NCI-H1048 (cell line): ENCODE measurements at places on chromosomes 1 and 21.

DNA sequence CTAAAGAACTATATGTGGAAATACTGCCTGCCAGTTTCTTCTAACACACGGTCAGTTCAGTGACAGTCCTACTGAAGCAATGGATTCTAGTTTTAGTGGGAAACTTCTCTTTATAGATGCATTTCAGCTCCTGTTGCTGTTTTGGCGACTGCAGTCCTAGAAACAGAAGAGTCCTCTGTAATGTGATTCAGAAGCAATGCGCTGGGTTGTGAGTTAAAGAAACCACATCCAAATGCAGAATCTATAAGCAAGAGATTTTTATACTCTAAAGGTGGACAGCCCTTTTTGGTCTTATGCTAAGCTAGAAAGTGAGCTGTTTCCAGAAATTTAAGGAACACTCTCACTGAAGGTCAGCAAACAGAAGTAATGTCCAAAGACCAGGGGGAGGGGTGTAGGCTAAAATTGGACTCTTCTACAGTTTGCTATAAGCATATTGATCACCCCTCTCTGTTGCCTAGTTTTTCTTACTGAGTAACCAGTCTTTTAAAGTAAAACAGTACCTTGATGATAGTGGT, 30.8 kb downstream of the DUSP10 start:
- no peak for DNase-seq

- no peak for DNase-seq
Measured at GRCh38 chr1:199809311-199809710, 218.2 kb upstream of the NR5A2 start.

DNA sequence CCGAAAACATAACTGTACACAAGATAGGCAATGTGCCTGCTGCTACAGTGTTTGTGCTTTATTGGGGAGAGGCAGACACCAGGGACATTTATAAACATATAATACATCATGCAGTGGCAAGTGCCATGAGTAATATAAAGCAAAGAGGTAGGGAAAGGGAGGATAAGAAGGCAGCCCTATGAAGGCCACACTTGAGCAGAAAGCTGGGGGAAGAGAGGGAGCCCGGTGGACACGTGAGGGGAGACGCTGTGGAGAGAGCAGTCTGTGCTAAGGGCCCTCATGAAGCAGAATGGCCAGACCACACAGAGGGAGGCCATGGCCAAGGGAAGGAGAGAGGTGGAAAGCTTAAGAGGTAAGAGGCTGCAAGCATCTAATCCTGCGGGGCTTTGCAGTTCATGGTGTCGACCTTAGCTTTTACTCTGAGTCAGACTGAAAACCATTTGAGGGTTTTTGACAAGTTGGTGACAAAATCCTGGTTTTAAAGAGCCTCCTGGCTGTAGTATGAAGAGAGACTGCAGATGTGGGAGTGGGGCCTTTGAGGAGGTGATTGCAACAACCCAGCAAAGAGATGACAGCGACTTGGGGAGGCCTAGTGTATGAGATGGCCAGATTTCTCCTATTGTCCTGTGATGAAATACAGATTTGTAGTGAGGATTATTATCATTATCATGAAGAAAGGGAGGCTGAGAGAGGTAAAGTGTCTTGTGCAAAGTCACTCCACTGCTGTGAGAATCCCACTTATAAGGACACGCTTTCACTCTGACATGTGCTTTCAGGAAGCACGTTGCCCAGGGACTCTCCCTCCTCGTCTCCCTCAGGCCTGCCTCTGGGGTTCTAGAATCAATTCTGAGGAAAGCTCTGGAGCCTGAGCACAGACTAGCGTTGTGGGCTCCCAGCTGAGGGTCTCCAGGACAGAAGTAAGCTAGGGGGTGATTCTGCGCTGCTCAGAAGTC, 192.9 kb downstream of the RHOU start:
- DNase-seq = no peak

GRCh38 chr1:7575041-7575400, 196.1 kb upstream of the VAMP3 start:
- DNase-seq = no peak

DNA sequence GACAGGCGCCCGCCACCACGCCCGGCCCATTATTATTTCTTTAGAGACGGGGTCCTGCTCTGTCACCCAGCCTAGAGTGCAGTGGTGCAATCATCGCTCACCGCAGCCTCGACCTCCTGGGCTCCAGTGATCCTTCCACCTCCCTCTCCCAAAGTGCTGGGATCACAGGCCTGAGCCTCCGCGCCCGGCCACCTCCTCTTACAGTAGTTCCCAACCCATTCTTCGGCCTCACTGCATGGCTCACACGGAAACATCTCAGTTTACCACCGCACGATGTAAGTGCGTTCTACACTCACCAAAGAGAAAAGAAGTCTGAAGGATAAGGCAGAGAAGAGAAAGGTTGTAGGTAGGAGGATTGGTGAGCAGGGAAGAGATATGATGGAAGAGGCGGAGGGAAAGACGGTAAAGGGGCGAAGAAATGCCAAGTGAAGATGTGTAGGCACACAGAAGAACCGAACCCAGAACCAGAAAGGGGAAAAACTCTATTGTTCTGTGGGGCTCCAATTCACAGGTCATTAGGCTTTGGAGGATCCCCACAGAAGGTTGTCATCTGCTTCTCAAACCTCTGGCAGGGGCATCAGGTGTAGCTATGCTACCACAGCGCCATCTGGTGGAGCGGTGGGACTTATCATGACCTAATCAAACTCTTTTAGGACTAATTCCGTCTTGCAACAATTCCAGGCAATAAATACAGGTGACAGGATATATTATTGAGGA, 504.2 kb downstream of the SMYD3 start:
- peak; percentile 89 for DNase-seq

- DNase-seq = no peak
Measured at GRCh38 chr1:8870616-8871538, 7.6 kb downstream of the ENO1 start.

DNA sequence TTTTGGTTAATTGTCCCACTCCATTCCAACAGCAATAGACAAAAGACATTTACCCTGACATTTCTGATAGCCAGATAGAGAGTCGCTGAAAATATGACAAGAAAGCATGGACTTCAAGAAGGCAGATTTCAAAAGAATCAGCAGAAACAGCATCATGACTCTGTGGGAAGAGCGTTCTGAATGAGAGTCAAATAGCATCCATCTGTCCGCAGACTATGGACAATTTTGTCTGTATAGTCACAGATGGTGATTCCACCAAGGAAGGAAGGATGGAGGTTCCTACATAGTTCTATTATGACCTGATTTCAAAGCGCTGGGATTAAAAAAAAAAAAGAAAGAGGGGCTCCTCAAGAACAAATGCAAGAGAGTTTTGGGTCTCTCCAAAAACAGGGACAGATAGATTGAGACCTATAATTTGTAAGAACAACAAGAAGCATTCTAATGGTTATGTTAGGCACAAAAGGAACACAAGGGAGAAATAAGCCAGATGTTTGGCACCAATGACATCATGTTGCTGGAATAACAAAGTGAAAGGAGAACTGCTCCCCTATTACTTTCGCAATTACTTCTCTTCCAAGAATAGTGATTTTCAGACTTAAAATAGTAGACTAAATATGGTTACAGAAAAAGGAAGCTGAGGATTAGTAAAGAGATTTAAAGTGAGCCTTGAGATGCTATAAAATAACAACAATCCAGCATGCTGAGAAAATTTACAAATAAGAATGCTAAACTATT, 28.5 kb downstream of the NIBAN1 start:
- DNase-seq = no peak

DNA sequence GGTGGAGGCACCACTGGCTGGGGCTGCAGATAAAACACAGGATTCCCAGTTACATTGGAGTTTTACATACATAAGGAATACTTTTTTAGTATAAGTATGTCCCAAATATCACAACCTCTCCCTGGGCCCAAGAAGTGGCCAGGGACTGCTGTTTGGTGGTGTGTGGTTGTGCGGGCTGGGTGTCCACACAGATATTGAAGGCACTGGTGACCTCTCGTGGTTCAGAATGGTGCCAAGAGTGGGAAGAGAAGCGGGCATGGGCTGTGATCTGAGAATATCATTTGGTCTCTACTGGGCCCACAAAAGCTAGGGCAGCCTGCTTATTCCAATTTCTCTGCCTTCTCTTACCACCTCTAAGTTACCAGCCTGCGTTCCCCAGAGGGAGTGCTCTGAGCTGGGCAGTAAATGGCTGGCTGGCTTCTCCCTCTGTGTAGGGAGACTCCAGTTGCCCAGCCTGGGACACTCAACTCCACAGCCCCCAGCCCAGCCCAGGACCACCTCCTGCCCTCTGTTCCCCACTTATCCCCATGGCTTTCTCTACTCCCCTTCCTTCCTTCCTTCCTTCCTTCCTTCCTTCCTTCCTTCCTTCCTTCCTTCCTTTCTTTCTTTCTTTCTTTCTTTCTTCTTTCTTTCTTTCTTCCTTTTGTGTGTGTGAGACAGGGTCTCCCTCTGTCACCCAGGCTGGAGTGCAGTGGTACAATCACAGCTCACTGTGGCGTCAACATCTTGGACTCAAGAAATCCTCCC, 42.8 kb upstream of the RD3 start:
- DNase-seq = no peak

- DNase-seq = no peak
Measured at GRCh38 chr1:204647114-204647804, 38.3 kb downstream of the LRRN2 start.

DNA sequence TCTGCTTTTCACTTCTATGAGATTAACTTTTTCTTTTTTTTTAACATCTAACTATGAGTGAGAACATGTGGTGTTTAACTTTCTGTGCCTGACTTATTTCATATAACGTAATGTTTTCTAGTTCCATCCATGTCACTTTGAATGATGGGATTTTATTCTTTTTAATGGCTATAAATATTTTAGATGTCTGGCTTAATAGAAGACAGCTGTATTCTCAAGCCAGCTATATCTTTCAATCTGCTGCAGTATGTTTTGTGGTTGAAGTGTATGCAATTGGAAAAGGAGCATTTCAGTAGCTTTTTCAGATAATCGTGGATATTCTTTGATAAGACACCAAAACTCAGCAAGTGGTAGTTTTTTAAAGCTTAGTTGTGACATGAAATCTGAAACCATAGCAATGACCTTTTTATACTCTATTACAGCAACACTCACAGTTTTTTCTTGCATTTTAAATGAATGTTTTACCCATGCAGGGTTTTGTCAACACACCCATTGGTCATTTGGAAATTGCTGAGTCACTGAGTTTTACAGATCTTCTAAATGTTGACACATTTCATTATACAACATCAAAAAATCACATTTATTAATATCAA, 5.7 kb upstream of the SVBP start:
- DNase-seq = no peak

DNA sequence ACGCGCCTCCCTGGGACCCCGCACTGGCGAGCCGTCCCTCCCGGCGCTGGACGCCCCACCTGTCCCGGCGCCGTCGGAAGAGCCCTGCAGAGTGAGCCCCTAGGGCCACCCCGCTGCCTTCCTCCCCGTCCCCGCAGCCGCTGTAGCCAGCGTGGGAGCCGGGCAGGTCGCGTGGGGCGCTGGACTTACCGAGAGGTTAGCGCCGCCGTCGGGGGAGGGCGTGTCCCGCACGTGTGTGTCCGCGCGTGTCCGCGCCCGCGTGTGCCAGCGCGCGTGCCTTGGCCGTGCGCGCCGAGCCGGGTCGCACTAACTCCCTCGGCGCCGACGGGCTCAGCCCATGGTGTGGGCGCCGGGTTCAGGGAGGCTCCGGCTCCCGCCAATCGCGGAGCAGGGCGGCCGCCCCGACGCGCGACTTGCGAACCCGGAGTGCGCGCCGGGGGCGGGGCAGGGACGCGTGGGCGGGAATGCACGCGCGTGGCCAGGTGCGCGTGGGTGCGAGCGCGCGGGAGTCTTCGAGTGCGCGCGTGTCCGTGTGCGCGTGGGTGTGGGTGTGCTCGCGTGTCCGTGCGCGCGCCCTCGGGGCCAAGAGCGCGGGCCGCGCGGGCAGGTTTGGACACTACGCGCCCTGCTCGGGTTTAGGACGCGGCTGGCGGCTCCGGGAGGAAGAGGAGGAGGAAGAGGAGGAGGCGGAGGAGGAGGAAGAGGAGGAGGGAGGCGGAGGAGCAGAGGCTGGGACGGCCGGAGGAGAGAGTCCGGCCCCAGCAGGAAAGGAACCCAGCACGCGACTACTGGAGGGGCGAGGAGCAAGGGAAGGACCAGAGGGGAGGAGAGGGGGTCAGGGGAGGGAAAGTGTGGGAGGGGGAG, 145.2 kb upstream of the ETS2 start:
- DNase-seq = no peak

- DNase-seq = no peak
Measured at GRCh38 chr1:2492091-2492490, 16.0 kb downstream of the PLCH2 start.

DNA sequence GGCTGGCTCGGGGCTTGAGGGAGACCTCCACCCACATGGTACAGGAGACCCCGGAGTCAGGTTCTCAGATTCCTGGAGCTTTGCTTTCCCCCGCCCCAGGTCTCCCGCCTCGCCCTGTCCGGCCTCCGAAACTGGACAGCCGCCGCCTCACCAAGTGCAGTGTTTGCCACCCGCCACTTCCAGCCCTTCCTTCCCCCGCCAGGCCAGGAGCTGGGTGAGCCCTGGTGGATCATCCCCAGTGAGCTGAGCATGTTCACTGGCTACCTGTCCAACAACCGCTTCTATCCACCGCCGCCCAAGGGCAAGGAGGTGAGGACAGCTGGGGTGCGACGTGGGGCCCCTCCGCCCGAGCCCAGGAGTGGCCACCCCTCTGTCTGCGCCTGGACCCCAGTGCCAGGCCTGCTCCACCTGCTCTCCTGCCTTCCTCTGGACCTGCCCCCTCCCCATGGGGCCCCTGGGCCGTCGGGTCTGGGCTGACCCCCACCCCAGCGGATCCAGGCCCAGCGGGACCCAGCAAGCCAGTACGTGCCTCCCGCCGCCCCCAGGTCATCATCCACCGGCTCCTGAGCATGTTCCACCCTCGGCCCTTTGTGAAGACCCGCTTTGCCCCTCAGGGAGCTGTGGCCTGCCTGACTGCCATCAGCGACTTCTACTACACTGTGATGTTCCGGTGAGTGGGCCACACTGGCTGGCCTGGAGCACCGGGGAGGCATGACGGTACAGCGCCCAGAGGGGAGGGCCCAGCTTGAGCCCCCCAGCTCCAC, 8.7 kb downstream of the SELENON start:
- no peak for DNase-seq

GRCh38 chr1:182666706-182667105, 17.7 kb downstream of the RGS8 start:
- no peak for DNase-seq

DNA sequence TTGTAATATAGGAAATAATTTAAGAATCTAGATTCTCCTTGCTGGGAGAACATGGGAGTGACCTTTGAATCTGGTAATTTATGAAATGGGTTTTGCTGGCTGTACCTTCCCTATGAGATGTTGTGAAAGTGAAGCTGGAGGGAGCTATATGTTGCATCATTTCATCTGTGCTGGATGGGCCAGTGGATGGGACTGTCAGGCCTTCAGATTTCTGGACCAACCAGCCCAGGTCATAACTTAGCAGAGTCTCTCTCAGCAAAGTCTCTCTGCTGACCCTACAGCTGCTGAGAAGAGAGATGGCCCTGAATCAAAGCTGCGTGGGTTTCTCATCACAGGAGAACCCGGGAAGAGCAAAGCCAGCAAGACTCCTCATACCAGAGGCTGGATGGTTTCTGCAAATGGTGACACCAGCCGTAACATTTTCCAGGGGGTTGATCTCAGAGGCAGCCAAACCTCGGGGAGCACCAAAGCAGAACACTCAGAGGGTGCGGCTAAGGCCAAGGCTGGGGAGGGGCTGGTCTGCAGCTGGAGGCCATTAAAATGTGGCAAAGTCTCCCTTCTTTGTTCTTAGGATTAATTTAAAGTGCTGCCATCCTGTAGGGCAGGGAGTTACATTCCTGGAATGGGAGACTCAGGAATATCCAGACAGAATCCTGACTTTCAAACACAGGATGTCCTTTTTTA, 18.2 kb upstream of the PTGFRN start:
- DNase-seq = no peak

GRCh38 chr21:32140604-32141317, 138.1 kb downstream of the MIS18A start:
- no peak for DNase-seq
